ENCODE measurements at places on chromosomes 7 and 10. TPM values are rescaled to one million over a fixed set of nuclear protein-coding genes. Genes with fewer than 3 reads are reported as not detected.

DNA sequence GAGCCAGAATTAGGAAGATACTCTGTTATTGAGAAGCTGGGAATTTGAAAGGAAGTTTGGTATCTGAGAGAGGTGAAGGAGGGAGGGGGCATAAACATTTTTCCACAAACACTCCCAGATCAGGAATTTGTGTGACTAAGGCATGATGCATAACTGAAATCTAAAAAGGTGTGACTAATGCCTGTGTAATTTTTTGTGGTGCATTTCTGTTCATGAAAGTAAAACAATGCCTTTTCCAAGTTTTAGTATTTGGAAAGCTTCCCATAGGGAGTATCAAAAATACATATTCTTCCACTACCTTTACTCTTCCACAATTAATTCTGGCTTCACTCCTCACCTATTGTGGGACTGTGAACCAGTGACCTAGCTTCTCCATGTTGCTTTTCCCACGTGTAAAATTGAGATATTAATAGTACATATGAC is 56.4 kb upstream of the CAV2 start:
- peaks cover 3% of the 10 kb centered on the region for H3K4me1 ChIP-seq
- no peak for DNase-seq
- no peak overlapping the region for H3K4me3 ChIP-seq
- no peaks in the 10 kb centered on the region for H3K36me3 ChIP-seq

GRCh38 chr7:116717137-116717536 is 45.1 kb downstream of the MET start:
- H3K36me3 ChIP-seq: peaks cover 8% of the 10 kb centered on the region
- H3K27me3 ChIP-seq: no peaks in the 10 kb centered on the region
- no peak overlapping the region for H3K4me3 ChIP-seq
- DNase-seq: no peak

NXPH1 gene
- not detected for total RNA-seq

MYPN gene
- total RNA-seq: 0.22 TPM

NEUROG3 gene
- 7.3 TPM for total RNA-seq

HABP2 gene
- total RNA-seq: 112 TPM

Data from progenitor cell of endocrine pancreas (in vitro differentiated cells).